ENCODE measurements at places on chromosomes 16 and 17. TPM values are rescaled to one million over a fixed set of nuclear protein-coding genes. Genes with fewer than 3 reads are reported as not detected.

C16orf90 gene
- not detected for total RNA-seq

PIRT gene
- total RNA-seq = not detected

SLC6A2 gene
- not detected for total RNA-seq

NXN gene
- total RNA-seq = 0.36 TPM

RPAIN gene
- total RNA-seq = 47.9 TPM

FAM171A2 gene
- total RNA-seq = 0.15 TPM

GDPD3 gene
- total RNA-seq = 17.4 TPM

PERCC1 gene
- total RNA-seq = 0.73 TPM

NLGN2 gene
- 4.9 TPM for total RNA-seq

WNT9B gene
- total RNA-seq = not detected

ZG16B gene
- total RNA-seq = 1.4 TPM

TEX19 gene
- not detected for total RNA-seq

CASKIN1 gene
- total RNA-seq = 0.28 TPM

MPP3 gene
- not detected for total RNA-seq

VTN gene
- 0.14 TPM for total RNA-seq

MMP15 gene
- total RNA-seq = 0.63 TPM

MIEN1 gene
- 48.8 TPM for total RNA-seq

WFDC1 gene
- 0.39 TPM for total RNA-seq

ACSM2B gene
- total RNA-seq = not detected

CA7 gene
- not detected for total RNA-seq

UNC45B gene
- total RNA-seq = 0.10 TPM

TP53TG3 gene
- total RNA-seq = not detected

STX1B gene
- 1.4 TPM for total RNA-seq

ZSCAN10 gene
- 0.24 TPM for total RNA-seq

KCNJ12 gene
- total RNA-seq = not detected

ETV4 gene
- 2.1 TPM for total RNA-seq

MPO gene
- not detected for total RNA-seq

AARS1 gene
- 87.7 TPM for total RNA-seq

TEX14 gene
- total RNA-seq = 0.55 TPM

PLEKHH3 gene
- 1.6 TPM for total RNA-seq

ARL2BP gene
- total RNA-seq = 34.7 TPM

NAGS gene
- total RNA-seq = 1.4 TPM

SMIM36 gene
- not detected for total RNA-seq

All from activated naive CD4-positive, alpha-beta T cell treated with anti-CD3 and anti-CD28 coated beads, Interleukin-2, amount 10 ng/mL, durations not matched to agents 5 hours and 36 hours (primary cell).